ENCODE measurements at places on chromosomes 6 and 20.

DNA sequence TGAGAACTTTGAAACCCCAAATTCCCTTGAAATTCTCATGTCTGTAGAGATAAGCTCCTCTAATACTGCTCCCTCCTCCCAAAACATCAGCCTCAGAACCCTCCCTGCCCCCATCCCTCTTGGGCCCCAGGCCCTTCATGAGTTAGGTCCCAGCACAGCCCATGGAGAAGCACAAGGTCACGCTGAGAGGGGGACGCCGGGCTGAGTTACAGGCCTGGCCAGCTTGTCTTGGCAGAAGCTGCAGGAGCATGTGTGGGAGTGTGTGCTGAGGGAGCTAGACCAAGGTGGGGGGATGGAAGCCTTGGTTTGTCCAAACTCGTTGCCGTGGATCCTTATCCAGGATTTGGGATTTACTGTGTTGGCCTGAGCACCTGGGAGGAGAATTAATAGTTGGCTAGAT, 8.5 kb upstream of the PTCRA start:
- DNase-seq, result no peak

DNA sequence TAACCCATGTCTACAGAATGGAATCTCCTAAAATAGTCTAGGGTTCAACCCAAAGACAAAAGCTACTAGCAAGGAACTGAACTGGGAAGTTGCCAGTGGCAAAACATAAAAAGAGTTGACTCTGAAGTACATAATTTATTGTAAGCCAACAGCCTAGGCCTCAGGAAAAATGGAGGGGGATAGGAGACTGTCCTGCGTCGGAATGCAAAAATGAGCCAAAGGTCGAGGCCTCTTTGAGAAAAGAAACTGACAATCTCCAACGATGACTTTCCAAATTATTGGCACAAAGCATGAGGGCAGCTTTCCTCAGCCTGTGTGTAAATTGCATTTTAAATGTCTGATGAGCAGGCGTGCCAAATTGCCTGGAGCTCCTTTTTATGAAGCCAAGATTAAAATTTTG, 2.1 kb downstream of the COL12A1 start:
- DNase-seq, result no peak

DNA sequence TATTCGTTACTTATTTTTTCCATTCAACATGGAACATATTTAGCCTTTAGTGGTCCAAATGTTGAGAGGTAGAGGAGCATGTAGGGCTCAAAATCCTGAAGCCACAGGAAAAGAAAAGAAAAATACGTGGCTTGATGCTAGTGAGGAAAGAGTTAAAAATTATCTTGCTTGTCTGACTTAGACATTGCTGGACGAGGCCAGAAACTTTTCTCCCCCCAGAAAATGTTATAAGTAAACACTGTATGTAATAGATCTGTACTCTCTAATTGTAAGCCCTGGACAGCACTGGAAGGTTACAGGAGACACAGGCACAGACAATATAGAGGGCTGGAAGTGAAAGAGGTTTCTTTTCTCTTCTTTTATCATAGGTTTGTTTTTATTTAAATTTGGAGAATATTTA, 165.6 kb downstream of the ZFP64 start:
- DNase-seq, result no peak

- no peak for DNase-seq
Observed at GRCh38 chr20:50621068-50621665, 70.2 kb downstream of the RIPOR3 start.

DNA sequence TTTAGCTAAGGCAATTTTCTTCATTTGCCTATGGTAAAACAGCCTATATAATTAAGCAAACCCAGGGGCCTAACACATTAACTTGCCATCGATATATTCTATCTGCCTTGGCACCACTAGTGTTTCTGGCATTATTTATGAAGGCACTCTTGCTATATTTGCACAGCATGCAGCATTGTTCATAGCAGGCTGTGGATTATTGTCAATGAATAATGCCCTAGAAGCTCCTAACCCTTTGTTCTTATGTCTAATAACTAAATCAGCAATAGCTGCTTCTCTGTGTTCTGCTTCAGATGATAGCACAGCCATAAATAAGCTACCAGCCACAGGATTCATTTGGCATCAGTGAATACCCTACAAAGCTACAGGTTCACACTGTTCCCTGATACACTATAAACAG, 254.8 kb upstream of the STXBP5 start:
- no peak for DNase-seq

DNA sequence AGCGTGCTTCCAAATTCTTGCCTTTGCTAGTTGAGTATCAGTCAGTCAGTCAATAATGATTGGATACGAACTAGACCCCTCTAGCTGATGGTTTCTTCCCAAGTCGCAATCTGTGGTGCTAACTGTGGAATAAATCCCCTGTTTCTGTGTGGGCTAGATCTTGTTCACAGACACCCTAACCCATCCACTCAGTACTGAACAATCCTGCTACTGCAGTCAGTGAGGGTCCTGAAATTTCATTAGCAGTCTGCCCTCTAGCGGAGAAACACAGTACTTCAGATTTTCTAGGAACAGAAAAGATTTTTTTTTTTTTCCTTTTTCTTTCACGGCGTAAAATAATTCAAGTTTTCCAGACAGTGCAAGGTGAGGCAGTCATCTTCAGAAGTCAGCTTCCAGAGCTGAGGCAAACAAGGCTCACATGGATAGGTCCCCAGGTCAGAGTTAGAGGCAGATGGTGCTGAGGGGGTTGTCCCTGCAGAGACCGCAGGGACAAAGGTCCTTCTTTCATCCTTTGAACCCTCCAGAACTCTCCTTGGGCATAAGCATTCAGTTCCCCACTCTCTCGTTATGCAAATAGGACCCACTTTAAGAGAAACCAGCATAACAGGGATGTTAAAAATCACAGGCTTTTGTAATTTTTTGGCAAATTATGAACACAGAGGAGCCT, 119.6 kb downstream of the SCML4 start:
- DNase-seq, result peak; percentile 47

DNA sequence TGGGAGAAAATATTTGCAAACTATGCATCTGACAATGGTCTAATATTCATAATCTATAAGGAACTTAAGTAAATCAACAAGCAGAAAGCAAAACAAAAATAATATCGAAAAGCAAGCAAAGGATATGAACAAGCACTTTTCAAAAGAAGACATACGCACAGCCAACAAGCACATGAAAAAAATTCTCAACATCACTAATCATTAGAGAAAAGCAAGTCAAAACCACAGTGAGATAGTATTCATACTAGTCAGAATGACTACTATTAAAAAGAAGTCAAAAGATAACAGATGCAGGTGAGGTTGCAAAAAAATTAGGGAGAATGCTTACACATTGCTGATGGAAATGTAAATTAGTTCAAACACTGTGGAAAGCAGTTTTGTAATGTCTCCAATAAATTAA, 410.2 kb downstream of the MMUT start:
- no peak for DNase-seq

DNA sequence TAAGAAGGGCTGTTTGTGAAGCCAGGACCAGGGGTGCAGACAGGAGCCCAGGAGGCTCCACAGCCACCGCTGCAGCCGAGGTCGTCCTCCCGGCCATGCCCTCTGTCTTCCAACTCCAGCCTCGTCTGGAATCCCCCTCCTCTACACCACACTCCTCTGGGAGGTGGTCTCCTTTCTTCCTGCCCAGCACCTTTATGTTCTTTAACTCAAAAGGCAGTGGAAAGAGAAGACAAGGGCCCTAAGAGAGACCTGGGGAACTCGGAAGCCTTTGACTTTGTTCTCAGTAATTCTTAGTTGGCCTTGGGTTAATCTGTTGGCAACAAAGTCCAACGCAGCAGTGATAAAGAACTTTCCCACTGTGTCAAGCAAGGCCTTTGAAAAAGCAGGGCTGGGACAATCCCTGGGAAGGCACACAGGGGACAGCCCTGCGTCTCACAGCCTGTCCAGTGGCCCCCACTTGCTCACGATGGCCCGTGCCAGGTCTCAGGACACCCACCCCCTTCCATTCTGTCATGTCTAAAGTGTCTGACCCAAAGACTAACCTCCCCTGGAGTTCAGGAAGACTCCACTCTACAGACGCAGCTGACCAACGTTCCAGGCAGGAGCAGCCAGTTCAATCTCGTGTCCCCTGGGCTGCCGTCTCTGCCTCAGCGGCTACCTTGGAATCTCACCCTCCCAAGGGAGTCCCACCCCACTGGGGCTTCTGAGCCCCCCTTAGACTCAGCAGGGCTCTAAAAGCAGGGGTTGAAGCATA, 42.8 kb upstream of the FAM50B start:
- DNase-seq, result no peak

GRCh38 chr6:21263531-21264287, 329.8 kb upstream of the SOX4 start:
- no peak for DNase-seq

DNA sequence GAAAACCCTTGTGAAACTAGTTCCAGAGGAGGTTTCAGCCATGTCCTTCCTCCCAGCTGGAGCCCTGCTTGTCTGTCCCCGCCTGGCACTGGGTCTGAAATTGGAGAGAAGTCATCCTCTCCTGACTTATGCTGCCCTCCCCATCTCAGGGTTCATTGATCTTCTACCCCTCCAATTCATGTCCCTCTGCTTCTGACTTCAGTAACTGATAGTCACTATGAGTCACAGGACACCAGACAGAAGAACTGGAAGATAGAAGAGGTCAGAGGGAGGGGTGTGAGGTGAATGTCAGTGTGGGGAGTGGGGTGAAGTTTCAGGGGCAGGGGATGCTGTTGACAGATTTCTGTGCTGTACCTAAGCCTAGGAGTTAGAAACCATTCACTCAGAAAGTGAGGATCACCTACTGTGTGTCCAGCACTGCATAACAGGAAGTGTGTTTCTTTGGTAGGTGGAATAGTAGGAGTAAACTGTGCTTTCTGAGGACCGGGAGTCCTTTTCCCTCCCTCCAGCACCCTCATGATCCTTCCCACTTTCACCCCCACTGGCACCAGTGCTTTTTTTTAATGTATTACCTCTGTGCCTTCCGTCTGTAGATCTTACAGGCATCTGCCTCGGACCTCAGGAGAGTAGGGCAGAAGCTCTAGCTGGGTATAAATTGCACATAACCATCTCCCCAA, 627 bp upstream of the RPP21 start:
- no peak for DNase-seq

DNA sequence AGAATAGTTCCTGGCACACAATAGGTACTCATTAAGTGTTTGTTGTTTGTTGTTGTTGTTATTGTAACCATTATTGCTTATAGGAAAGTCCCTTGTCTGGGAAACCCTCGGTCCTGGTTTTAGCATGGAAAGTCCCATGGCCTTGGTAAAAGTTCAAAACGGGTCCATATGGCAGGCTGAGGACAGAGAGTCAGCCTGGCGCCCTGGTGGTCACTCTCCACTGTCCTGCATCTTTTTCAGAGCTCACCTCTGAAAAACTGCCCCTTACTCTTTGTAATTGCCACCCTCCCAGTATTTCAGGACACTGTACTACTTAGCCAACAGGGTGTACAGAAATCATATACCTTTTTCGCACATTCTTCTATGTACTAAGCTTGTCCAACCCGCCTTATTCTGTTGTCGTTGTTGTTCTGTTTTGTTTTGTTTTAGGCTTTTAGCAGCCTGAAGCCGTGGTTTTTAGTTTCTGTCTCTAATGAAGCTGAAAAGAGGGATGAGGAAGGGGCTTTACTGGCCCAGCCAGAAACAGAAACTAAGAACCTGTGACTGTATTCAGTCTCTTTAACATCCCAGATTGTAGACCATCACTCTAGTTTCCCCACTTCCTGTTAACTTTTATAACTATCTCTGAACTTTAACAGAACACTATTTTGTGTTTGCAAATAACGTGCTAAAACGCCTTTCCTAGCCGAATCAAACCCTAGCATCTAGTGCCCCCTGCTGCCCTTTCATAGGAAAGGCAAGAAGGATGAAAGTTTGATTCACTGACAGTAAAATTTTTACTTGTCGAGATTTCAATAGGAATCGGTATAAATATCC, 7.6 kb upstream of the TMEM14A start:
- peak; percentile 63 for DNase-seq

GRCh38 chr20:9838378-9839295, at the start of gene PAK5:
PAK5 (minus strand) TSS chr20:9839076; CDS start chr20:9644328, 194,748 bp downstream.
- DNase-seq, result peak; percentile 5

GRCh38 chr6:41446132-41446531, 100.0 kb upstream of the FOXP4 start:
- no peak for DNase-seq

- DNase-seq, result no peak
Observed at GRCh38 chr6:166355552-166355951, 13.2 kb upstream of the SFT2D1 start.

- no peak for DNase-seq
Observed at GRCh38 chr6:30112402-30112994, 392 bp downstream of the TRIM31 start.

- DNase-seq, result peak; percentile 52
Observed at GRCh38 chr6:17725083-17725482, 18.4 kb upstream of the NUP153 start.

DNA sequence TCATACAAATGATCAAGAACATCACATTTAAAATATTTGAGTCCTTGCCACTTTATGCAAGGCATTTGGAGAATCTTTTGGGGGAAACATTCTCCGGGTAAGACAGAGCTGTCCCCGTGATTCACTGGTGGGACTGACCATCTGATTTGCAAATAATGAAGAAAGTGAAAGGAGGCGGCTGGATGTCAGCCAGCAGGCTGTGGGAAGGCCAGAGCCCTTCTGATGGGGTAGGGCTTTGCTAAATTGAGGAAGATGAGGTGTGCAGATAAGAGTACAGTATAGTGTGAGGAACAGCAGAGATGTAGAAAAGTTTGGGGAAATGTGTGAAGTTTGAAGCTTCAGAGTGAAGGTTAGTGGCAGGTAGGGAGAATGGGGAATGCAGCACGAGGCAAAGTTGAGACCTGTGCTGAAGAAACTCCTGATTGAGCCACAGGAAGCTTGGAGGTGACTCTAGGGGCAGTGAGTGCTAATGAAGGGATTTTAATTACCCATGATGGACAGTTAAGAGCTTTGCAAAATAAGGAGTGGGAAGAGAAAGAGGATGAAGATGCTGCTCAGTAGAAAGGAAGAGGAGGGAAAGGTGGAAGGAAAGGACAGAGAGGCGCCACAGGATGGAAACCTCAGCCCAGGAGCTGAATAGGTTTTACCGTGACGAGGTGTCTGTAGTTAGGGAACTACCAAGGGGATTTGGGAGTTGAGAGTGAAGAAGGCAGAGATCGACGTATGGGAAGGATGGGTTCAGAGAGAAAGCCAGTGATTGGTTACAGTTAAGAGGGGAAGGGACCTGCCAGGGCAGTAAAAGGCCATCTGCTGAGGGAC, 68.7 kb downstream of the SNX9 start:
- no peak for DNase-seq

DNA sequence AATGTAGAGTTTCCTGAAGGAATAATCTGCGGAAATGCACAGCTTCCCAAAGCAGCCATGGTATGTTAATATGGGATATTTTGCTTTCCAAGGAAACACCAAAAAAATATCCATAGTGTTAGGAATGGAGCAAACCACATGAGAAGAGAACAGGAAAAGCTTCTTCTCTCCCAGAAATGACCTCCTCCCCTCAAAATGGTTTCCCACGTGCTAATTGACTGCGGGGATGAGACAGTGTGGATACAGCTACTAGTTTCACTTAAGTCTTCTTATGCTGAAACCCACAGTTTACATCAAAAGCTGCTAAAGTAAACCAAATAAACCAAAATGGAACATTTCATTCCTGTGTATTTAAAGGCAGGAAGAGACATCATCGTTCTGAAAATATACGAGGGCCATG, 69.4 kb downstream of the FYN start:
- DNase-seq, result no peak

Measured in HTR-8/SVneo (cell line).